ENCODE measurements at places on chromosomes 12 and 14. TPM values are rescaled to one million over a fixed set of nuclear protein-coding genes. Genes with fewer than 3 reads are reported as not detected.

Gene AKAP3
- 0.54 TPM for polyA plus RNA-seq

DNA sequence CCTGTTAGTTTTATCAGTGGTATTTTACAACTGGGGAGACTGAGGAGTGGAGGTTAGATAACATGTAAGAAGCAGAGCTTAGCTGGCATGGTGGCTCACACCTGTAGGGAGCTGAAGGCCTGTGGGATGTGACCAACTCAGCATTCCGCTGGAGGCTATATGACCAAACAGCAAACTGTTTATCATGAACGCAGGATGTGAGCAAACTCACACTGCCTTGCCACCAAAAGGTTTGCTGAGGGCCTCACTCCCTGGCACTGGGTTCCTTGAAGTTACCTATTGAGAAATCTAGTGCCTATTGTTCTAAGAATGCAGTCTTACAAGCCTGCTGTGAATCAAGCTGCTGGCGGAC lies 23.4 kb downstream of the JKAMP start:
- DNase-seq = no peak

Gene HVCN1
- polyA plus RNA-seq = 11.2 TPM

GRCh38 chr12:13223941-13224340 lies 27.4 kb downstream of the EMP1 start:
- DNase-seq = no peak

DNA sequence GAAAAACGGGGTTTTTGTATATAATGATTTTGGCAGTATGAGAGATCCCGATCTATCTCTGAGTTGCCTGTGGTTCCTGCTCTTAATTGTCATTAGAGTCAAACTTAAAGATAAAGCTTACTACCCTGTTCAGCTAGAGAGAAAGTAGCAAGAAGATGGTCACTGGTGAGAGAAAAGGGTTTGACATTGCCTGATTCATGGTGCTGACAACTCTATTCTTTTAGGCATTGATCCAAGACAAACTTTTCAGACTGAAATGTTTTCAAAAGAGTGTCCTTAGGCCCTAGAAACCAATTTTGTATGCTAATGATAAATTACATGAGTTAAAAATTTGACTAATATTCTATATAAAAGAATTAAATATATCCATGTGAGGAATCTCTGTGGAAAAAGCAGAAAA lies 35.1 kb downstream of the PELI2 start:
- DNase-seq = no peak

GRCh38 chr14:74415115-74415437 lies 10.9 kb downstream of the SYNDIG1L start:
- no peak for DNase-seq

DNA sequence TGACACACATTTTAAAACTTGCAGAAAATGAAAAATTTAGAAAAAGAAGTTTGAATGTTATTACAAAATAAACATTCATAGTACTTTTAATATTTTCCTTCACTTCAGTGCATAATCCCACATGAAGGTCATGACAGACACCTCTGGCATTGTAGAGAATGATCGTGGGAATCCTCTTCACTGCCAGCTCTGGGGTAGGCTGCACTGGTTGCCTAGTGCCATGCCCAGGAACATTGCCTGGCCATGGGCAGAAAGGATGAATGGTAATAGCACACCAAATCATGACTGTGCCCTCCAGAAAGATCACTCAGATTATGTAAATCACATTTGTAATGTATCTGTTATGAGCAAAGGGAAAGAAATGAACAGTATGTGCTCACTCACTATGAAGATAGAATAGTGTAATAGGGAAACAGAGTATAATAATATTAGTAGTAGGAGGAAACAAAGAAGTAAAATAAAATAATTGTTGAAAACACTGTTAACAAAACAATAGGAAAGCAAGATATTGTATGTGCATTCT lies 161.6 kb downstream of the PLCZ1 start:
- DNase-seq = no peak

GRCh38 chr12:103677341-103677740 lies 90.3 kb downstream of the STAB2 start:
- DNase-seq = no peak

DNA sequence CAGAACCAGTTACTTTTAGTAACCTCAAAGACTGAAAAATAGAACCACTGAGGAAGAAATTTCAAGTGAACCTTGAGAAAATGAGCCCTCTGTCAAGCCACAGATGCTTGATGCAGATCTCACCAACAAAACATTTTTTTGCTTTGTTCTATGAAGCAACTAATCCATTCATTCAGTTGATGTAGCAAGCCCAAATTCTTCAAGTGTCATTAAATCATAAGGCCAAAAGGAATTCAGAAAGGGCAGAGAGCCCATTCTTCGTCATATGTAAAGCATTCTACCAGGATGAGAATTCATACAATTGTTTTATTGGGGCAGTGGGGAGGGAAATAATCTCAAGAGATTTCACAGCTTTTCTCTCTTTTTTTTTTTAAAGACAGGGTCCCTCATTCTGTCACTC lies 218.0 kb upstream of the RGS6 start:
- no peak for DNase-seq

- no peak for DNase-seq
These were observed 37.9 kb downstream of the KICS2 start for GRCh38 chr12:64184216-64184615.

DNA sequence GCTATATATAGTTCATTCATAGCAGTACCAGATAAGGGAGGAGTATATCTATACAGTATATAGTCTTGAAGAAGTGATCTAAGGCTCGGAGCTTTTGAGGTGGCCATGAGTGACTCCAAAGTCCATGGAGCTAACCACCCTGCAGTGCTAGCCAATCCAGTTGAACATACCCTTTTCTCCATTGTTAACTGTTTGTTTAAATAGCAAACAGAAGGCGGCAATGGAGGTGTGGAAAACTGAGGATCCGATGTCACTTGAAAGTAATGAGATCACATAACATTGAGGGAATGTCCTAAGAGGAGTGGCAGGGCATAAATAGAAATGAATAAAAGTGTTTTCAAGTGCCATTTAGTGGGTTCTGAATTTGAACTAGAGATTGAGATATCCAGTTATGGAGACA lies 12.4 kb upstream of the SNAPC1 start:
- no peak for DNase-seq

- DNase-seq = no peak
These were observed 11.7 kb upstream of the RAD51AP1 start for GRCh38 chr12:4526923-4527546.

Gene NYNRIN
- 15.2 TPM for polyA plus RNA-seq

DNA sequence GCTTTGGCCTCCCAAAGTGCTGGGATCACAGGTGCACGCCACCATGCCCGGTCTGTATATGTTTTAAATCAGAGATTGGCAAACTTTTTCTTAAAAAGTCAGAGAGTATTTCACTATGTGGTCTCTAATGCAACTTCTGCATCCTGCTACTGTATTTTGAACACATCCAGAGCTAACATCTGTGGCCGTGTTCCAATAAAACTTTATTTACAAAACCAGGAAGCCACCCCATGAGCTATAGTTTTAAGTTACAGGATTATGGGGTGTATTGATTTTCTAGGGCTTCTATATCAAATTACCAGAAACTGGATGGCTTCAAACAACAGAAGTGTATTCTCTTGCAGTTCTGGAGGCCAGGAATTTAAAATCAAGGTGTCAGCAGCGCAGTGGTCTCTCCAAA lies 5.3 kb upstream of the RBM19 start:
- no peak for DNase-seq

Gene SDR9C7
- not detected for polyA plus RNA-seq

- DNase-seq = no peak
These were observed 501.6 kb downstream of the VRK1 start for GRCh38 chr14:97298736-97299135.
